ENCODE measurements at places on chromosomes 3 and 15.

DNA sequence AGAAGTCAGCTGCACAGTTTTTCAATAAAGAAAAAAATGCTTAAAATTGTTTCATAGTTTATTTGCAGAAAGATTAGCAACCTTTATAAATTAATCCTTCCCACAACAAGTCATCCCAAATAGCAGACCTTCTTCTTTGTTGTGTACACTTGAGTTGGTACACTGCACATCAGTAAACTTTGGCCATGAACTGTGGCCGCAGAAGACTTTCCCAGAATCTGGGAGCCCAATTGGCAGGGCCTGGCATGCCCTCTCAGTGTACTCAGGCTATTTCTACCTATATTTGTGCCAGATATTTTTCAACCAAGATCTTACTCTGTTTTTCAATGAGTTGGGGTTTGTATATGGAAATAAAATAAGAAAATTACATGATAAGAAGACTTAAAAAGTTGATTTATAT, 133.1 kb downstream of the DIPK2A start:
- no peak for DNase-seq

GRCh38 chr3:121574449-121574848, 6.7 kb downstream of the ARGFX start:
- DNase-seq = no peak

GRCh38 chr3:176687754-176688153, 509.5 kb downstream of the TBL1XR1 start:
- DNase-seq = no peak

GRCh38 chr3:126748701-126749546, 44.9 kb downstream of the CHCHD6 start:
- no peak for DNase-seq

DNA sequence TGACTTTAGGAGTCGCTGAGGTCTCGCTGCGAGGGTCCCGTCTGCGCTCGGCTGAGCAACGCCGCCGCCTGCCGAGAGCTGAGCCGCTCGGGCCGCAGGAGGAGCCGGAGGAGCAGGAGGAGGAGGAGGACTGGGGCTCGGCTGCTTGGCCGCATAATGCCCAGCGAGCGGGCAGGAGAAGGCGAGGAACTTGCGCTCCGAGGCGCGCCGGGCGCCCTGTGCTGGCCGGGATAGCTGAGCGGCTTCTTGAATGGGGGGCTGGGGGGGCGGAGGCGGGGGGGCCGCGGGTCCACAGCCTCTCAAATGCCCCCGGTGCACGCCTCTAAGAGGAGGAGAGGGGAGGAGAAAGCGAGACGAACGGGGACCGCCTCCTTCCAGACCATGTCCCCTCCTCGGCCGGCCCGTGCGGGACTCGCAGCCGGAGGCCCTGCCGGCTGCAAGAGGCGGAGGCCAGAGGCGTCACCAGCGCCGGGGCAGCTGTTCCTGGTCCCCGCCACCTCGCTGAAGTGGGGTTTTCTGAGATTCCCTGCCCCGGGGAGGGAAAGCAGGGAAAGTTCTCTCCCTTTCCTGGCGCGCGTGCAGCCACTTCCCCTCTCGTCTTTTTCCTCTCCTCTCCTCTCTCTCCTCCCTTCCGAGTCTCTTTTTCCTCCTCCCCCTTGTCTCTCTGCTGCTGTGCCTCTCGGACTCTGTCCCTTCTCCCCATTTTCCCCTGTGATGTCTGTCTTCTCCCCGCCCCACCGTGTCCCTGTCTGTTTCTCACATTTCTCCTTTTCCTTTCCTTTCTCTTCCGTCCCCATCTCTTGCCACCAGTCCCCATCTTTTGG, at the start of gene ADAMTS9:
Gene ADAMTS9 (minus strand): TSS at position 220 of the 824 bp plus-strand sequence. CDS start 343 bp downstream, outside the sequence.
- peak; percentile 48 for DNase-seq

All from posterior cingulate gyrus (tissue), 11 donors.